ENCODE measurements at places on chromosomes 1 and 21.
A peak's percentile ranks its signal among the peaks of the same experiment; 100 is the strongest.

DNA sequence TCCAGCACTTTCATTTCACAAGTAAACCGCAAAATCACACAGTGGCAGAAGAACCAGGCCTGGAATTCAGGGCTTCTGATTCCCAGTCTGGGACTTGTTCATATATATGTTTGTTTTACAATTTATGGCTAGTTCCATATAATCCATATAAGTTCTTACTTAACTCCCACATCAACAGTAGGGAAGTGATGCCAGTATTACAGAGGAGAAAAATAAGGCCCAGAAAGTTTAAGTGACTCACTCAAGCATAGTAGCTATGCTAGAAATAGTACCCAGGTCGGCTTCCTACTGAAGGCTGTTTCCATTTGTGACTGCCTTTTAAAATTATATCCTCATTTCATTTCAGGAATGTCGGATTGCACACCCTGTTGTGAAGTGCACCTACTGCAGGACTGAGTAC lies 1.4 kb downstream of the FAM76A start:
- no peak for DNase-seq

DNA sequence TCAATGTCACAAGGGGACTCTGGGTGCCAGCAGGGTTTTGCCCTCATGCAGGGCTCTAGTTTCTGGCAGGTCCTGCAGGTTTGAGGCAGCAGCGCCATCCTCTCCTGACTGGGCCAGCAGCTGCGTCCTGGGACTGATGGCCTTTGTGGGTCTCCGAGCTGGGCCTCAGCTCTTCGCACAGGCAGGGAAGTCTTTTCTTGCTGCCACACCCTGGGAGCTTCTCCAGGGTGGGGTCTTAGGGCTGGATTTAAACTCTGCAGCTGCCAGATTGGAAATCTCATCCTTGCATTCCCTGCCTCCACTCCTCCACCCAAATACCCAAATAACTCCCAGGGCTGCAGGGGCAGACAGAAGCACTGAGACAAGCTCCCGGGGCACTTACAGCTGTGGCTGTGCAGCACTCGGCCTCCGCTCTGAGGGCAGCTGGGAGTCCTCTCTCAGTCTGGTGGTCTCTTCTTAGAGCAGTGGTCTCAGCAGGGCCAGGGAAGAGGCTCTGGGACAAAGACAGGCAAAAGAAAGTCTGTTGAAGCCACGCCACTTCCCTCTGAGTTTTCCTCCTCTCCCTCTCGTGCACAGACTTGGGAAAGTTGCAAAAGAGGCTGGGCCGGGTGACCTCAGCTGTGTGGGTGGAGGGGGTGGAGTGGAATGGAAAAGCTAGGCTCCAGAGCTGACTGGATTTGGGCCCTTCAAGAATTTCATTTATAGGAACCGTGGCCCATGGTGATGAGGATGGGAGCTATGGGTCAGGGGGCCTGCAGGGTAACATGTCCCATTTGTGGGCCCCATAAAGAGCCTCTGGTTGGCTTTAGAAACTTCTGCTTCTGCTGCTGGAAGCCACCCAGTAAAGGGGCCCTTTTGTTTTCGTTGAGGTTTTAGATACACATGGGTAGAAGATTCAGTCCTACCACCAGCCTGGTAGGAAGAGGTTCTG lies at the start of gene RAB7B:
TSS of gene RAB7B (minus strand) at position 525 of the 931 bp plus-strand sequence. CDS start 9,260 bp downstream, outside the sequence.
- DNase-seq, result no peak

DNA sequence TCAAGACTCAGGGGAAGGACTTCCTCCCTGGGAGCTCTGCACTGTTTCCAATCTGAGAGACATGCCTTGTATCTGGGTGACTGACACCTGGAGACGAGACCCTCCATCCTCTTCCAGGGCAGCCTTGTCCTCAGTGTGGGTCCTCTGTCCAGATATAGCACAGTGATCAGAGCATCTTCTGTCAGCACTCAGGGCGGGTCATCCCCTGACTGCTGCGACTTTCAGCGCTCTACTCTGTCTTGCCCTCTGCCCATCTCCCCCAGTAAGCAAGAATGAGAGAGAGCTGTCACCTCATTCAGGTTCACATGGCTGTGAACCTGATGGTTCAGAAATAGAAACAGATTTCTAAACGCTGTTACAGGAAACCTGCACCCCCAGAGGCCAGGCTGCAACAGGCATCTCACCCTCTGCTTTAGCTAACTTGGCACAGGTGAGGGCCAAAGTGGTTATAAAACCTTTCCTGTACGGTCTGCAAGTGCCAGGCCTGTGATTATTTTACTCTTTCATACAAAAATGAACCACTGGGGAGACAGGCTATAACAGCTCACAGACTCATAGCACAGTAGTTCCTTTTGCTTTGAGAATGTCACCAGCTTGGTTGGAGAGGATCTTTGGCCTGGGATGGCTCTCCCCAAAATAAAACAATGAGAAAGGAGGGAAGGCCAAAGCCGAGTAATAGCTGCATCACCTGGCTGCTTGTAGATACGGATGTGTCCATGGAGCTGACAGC lies 11.4 kb upstream of the TENT5C start:
- peak; percentile 27 for DNase-seq

DNA sequence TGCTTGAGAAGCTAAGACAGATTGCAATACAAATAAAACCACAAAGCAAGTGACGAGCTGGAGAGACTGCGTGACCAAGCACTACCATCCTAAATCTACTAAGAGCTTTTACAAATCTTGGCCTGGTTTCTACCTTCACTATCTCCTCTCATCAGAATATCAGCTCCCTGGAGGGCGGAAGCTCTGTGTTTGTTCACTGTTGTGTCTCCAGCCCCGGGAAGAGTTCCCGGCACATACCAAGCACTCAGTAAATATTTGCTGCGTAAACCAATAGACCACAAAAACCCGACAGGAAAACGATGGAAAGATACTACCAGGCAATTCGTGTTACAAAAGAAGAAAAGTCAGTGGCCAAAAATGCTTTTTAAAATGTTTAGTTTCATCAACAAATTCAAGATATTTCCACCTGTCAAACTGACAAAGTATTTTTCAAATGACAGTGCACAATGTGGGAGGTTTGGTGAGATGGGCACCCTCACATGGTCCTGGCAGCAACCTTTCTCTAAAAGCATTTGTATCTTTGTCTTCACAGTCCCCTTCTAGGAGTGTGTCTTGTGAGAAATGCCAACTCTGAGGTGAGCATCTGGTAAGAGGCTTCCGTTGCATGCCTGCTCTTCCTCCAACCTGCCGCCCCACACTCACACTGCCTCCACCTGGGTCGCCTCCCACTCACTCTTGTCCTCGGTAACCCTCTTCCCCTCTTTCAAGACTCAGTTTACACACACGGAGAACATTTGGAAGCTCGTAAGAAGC lies 34.7 kb downstream of the SLC1A7 start:
- no peak for DNase-seq

GRCh38 chr1:200627575-200628222 lies 7.1 kb upstream of the KIF14 start:
- DNase-seq, result no peak

DNA sequence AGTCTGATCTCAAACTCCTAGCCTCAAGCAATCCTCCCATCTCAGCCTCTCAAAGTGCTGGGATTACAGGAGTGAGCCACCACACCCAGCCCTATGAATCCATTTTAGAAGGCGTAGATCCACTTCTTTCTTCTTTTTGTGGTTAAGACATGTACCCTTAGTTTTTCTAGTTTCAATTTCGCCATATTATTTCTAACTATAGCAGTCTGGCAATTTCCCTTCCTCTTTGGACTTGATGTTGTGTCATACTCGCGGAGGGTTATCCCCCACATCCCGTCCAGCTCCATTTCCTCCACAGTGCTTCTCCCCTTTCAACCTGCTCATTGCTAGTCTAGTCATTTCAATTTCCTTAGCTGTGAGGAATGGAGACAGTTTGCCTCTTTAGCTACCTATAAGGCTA lies 5.2 kb upstream of the LRRC8D start:
- no peak for DNase-seq

DNA sequence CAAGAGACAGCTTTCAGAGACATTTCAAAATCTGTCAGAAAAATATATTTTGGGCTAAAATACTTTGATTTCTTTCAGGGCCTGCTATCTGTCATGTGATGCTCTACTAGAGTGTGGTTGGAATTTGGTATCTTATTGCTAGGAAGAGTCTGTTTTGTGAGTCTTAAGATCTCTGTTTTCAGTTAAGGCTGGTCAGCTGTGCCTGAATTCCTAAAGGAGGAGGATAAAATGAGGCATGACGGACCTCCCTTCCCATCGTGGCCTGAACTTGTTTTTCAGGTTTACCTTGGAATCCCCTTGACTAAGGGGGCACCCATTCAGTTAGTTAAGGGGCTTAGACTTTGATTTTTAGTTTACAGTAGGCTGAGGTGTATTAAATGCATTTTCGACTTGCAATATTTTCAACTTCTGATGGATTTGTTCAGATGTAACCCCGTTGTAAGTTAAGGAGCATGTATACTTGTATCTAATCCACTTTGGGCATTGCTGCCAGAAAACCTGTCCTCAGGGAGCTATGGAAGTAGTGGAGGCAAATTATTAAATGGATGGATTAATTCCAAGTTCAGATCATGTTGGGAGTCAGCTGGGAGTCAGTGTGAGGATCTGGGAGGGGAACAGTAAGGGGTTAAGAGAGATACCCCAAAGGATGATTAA lies 18.3 kb downstream of the CAPN2 start:
- DNase-seq, result no peak

- DNase-seq, result no peak
Observed at GRCh38 chr1:232474826-232475225, 155.1 kb downstream of the SIPA1L2 start.

DNA sequence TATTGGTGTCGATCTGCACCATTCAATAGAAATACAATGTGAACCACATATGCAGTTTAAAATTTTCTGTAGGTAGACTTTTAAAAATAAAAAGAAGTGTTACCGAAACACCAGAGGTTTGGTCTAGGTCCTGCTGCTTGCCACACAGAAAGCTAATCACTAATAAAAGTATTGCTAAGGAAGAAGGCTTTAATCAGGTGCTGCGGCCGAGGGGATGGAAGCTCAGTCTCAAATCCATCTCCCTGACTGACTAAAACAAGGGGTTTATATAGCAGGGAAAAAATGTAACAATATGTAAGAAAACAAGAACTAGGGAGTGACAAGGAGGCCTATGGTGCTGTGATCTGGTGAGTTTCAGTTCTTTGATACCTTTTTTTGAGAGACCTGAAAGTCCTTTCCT lies 99.3 kb downstream of the XPR1 start:
- no peak for DNase-seq

- no peak for DNase-seq
Observed at GRCh38 chr1:221711656-221712055, 30.2 kb downstream of the DUSP10 start.

GRCh38 chr1:63663873-63664272 lies 70.7 kb downstream of the PGM1 start:
- DNase-seq, result no peak

DNA sequence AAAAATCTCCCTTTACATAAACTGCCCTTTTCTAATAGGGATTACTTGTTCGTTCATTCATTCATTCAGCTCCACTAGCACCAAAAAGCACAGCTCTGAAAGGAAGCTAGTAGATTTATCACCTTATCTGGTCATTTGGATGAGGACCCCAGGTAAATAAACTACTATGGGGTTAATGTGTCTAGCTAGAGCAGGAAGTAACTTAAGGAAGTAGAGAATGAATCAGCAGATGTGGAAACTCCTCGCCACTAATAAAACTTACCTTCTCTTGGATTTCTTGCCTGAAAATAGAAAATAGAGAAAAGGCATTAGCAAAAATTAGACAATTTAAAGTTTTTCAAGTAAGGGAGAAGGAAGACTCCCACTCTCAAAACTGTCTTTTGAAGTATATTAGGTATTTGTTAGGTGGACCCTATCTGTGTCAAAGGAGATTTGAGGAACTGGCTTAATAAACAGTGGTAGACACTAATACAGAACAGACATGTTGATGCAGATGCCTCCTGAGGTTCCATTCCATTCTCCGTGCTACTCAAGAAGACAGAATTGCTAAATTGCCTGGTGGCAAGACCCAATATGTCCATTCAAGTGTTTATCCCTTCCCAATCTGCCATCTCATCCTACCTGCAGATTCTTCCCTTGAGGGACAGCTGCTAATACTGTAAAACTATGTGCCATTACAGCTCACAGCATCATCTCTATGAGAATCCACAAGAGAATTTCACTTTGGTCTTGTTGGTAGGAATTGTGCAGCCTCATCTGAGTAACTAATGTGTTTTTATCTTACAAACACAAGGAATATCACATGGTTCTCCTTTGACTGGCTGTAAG lies 14.9 kb downstream of the SELL start:
- no peak for DNase-seq

GRCh38 chr1:159714529-159714928 lies at the start of gene CRP:
TSS of gene CRP (minus strand) at chr1:159714589. CDS start at chr1:159714485, 104 bp downstream.
- no peak for DNase-seq

All from activated effector memory CD4-positive, alpha-beta T cell treated with anti-CD3 and anti-CD28 coated beads, Interleukin-2, amount 50 U/mL, for 16 hours (primary cell).